ENCODE measurements at places on chromosomes 1 and 21. TPM values are rescaled to one million over a fixed set of nuclear protein-coding genes. Genes with fewer than 3 reads are reported as not detected.

Gene USH2A
- total RNA-seq: under 0.01 TPM

Gene KRTAP11-1
- not detected for total RNA-seq

Gene HDGF
- total RNA-seq: 72.0 TPM

Gene GBP5
- 0.25 TPM for total RNA-seq

Gene RHOU
- 36.1 TPM for total RNA-seq

Gene FAM89A
- 1.5 TPM for total RNA-seq

Gene GRHL3
- under 0.01 TPM for total RNA-seq

Gene CD1B
- not detected for total RNA-seq

Gene FCGR3A
- 2.5 TPM for total RNA-seq

Gene TSPEAR
- total RNA-seq: not detected

Gene CNR2
- under 0.01 TPM for total RNA-seq

Gene ANKRD35
- total RNA-seq: 1.7 TPM

Gene INSRR
- 0.25 TPM for total RNA-seq

Gene TTC39A
- 0.49 TPM for total RNA-seq

Gene OR1C1
- not detected for total RNA-seq

Gene WDTC1
- total RNA-seq: 20.9 TPM

Gene CDCA8
- total RNA-seq: 1.2 TPM

Gene OLIG2
- total RNA-seq: 15.2 TPM
